Endothelial cell (in vitro differentiated cells): ENCODE measurements at places on chromosomes 2 and 18.

- no peak for DNase-seq
Measured at GRCh38 chr18:8987241-8987640, 115.3 kb upstream of the NDUFV2 start.

DNA sequence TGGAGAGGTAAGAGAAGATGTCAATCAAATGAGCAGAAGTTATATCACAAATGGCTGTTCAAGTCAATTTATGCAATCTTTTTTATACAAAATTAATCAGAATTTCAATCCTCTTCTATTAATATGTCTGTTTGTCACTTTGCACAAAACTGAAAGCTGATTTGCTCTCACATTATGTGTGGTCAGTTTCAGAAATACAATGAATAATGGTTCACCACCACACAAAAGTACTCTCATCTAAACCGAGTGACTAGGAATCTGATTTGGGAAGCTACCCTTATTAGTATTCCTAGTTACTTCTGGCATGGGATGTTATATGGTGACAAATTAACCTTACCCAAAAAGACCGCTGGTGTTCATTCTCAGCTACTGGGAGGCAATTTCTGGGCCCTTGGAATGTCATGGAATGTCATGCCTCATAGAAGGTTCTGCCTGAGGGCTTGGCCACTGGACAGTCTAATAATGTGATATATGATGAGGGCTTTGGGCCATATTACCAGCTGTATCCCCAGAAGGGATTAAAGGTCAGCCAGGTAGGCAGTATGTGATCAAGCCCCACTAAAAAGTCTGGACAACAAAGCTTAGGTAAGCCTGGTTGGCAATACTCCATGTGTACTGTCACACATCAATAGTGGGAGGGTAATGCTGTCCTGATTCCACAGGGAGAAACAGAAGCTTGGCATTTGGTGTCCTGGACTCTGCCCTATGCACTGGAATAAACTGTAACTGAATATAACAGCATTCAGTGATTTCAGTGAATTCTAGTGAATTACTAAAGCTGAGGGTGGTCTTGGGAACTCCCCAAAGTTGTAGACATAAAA, 113.2 kb downstream of the PIGN start:
- no peak for DNase-seq

GRCh38 chr2:190908532-190908931, 27.9 kb downstream of the GLS start:
- DNase-seq: no peak

DNA sequence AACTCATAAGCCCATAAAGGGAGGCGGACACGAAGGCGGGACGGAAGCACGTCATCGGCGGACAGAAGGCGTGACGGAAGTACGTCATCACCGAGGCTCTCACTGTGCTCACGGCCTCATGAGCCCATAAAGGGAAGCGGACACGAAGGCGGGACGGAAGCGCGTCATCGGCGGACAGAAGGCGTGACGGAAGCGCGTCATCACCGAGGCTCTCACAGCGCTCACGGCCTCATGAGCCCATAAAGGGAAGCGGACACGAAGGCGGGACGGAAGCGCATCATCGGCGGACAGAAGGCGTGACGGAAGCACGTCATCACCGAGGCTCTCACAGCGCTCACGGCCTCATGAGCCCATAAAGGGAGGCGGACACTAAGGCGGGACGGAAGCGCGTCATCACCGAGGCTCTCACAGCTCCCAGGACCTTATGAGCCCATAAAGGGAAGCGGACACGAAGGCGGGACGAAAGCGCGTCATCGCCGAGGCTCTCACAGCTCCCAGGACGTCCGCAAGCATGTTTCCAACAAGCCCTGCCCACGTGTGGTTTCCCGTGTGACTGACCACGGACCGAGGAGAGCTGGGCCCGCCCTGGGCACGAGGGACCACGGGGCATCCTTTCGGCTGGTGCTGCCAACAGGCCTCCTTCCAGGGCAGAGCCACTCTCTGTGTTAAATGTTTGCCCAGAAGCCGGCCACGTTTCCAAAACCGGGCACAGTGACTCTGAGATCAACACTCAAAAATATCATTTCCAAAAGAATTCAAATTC, 182.7 kb upstream of the SALL3 start:
- DNase-seq: no peak

- DNase-seq: no peak
Measured at GRCh38 chr2:33038230-33038629, 91.5 kb downstream of the LTBP1 start.

DNA sequence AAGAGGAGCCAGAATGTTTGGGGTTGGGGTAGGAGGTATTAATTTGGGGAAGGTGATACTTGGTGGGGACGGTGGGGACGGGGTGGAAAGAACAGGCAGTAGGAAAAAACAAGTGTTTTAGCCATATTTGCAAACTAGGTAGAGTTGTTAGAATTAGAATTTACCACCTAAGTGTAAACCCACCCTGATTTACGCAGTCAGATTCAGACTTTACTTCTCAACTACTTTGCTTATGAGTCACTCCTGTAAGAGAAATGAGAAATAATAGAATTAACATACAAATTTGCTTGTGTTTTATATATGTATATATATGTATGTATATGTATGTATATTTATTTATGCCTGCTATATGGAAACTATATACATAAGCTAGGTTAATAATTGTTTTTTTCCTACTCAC, 1168.2 kb upstream of the ZEB2 start:
- no peak for DNase-seq
